Activated naive CD4-positive, alpha-beta T cell treated with Interleukin-2 at 50 U/mL for 16 hours (primary cell): ENCODE measurements at places on chromosomes 16 and 17.

GRCh38 chr17:28041844-28042656, 427 bp upstream of the NLK start:
- no peak for DNase-seq

DNA sequence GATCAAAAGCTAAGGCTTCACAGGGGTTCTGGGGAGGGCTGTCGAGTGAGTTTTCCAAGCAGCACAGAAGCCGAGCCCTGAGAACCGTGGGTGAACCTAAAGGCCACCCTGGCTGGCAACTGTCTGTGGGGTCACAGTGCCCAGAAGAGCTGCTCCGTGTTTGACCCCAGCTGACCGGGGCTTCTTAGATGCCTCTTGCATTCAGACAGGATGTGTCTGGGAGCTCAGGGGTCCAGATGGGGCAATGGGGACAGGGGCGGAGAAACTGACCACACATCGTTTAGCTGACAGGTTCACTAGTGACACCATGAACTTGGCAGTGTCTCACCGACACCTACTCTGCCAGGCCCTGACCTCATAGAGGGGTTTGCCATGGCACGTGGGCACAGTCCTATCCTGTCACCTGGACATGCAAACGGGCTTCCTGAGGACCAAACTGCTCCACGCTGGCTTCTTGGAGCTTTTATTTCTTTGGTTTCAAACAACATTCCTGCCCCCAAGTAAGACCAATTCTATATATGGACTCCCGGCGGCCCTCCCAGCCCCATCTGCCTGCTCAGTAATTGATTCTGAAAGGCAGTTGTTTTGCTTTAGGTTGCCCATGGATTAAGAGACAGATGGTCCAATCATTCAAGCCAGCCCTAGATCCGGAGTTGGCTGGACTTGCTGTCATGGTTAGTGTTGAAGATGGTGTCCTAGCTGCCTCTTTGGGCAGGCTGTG, 22.2 kb downstream of the WSCD1 start:
- DNase-seq: no peak

- DNase-seq: no peak
These were observed 29.1 kb downstream of the BAHCC1 start for GRCh38 chr17:81424151-81425017.

DNA sequence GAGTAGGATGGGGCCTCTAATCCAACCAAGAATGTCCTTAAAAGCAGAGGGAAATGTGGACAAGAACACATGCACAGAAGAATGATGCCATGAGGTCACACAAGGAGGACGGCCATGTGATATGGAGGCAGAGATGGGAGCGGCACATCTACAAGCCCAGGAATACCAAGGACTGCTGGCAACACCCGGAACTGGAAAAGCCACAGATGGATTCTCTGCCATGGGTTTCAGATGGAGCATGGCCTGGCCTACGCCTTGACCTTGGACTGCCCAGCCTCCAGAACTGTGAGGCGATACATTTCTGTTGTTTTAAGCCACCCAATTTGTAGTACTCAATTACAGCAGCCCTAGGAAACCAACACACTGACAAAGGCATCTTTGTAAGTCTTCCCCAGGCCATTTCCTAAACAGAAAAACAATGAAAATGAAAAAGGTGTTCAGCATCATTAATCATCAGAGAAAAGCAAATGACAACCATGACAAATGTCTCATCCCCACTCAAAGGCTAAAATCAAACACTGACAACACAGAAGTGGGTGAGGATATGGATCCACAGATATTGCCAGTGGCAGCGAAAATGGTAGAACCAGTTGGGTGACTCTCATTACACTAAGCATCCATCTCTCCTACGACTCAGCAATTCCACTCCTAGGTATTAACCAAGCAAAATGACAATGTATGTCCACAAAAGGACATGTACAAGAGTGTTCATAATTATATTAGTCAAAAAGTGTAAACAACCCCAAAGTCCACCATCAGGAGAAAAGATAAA, 76.9 kb upstream of the CNEP1R1 start:
- DNase-seq: no peak

DNA sequence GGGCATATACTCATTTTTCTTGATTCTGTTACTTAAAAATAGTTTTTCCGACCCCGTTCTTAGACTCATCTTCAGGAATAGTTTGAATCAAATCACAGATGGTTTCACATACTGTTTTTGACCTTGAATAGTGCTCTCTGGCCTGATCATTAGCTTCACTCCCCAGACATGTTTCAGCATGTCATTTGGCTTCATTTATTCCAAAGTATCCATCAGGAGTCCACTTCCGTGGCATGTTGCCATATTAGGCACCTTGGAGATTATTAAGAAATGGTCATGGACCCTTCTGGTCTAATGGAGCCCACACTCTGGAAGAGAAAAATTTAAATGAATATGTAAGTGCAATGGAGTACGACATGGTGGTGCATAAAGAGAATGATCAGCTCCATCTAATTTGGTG, 222.3 kb downstream of the FTO start:
- DNase-seq: no peak
